Hematopoietic multipotent progenitor cell treated with erythropoietin and hydrocortisone succinate and interleukin-3 and kit ligand, for 6 days (in vitro differentiated cells): ENCODE measurements at places on chromosomes 7 and 10.

DNA sequence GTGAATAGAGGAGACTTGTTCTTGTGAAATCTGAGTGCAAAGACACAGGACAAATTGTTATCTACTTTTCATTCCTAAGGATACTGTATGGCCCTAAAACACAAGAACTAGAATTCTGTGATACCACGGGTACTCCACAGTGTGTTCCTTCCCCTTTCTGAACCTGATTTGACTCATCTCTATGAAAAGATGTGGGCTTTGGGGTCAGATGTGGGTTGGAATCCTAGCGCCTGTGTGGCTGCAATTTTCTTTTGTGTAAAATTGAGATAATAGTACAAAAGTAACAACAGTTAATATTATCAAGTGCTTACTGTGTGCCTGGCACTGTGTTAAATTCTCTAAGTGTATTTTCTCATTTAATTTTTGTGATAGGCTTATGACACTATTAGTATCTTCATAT lies 8.1 kb downstream of the SRGN start:
- no peak for DNase-seq

GRCh38 chr7:6533893-6534495 lies 17.3 kb downstream of the GRID2IP start:
- DNase-seq: no peak

GRCh38 chr10:93893646-93894515 lies at the start of gene SLC35G1:
SLC35G1 (plus strand) TSS chr10:93893978; CDS start chr10:93894034, 56 bp downstream.
- DNase-seq: peak; percentile 85

GRCh38 chr7:25032774-25033743 lies 53.1 kb upstream of the OSBPL3 start:
- DNase-seq: no peak
